Neural crest cell (in vitro differentiated cells): ENCODE measurements at places on chromosomes 2 and 18.

DNA sequence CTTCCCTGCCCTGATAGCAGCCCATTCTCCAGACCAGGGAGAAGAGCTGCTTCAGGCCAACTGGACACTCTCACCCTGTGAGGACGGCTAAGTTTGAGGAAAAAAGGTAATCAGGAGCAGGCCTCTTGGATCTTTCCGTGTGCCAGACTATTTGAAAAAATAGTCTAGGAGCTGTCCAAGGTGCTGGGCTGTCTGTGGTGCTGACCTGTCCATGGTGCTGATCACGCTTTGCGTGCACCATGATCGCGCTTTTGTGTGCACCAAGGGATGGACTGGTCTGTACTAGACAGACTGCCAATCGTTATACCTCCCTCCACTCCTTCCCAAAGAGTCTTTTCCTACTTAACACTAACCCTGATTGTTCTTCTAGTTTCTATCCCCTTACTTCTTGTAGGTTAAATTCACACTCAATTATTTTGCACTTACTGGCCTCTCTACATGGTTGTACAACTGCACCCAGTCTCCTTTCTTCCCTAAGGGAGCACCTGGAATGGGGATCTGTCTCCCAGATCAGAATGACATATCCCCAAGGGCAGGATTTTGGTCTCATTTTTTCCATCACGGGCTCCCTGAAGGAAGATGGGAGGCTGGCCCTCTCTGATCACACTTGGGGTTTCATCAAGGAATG lies 295.4 kb downstream of the CELF4 start:
- DNase-seq: peak; percentile 80

DNA sequence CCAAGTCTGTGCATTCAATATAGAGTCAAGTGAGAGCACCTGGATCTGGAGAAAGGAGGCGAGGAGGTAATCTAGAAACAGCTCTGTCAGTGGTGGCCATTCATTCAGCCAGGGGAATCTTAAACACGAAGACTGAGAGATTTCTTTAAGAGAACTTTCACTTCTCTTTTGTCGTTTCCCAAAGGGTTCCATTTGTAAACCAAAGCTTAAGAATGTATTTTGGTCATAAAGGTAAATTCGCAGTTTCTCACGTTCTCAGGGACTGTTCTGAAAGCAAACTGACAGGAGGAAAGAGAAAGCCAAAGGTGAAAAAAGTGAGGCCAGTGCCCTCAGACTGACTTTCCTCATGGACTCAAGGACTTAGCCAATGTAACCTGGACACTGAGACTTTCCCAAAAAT lies 513.5 kb downstream of the CMPK2 start:
- DNase-seq: no peak

DNA sequence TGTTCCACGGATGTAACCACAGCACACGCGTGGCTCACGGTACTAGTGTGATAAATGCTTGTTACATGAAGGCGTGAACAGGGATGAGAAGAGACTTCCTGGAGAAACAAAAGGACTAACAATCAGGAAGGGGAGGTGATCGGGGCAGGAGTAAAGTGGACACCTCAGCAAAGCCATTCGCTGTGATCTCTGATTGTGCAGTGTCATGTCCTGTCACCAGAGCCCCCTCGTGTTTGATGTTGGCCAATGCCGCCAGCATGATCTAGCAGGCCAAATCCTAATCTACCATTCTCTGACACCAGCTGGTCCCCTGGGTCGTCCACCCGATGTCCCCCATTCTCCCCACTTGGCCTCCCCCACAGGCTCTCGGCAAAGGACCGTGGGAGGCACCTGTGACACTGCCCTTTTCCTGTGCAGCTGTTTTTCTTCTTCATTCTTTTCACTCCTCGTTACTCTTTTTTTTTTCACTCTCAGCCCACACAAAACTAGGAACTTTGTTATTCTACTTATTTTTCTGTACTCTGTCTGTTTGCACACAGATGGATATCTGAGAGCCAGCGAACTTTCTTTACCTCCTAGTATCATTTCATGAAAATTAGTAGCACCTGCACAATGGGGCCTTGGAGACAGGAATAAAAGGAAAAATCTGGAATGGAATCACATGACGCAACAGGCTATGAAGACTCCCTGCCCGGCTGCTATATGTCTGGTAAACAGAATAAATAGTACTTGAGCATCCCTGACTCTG lies 146.8 kb downstream of the TGIF1 start:
- DNase-seq: peak; percentile 40

DNA sequence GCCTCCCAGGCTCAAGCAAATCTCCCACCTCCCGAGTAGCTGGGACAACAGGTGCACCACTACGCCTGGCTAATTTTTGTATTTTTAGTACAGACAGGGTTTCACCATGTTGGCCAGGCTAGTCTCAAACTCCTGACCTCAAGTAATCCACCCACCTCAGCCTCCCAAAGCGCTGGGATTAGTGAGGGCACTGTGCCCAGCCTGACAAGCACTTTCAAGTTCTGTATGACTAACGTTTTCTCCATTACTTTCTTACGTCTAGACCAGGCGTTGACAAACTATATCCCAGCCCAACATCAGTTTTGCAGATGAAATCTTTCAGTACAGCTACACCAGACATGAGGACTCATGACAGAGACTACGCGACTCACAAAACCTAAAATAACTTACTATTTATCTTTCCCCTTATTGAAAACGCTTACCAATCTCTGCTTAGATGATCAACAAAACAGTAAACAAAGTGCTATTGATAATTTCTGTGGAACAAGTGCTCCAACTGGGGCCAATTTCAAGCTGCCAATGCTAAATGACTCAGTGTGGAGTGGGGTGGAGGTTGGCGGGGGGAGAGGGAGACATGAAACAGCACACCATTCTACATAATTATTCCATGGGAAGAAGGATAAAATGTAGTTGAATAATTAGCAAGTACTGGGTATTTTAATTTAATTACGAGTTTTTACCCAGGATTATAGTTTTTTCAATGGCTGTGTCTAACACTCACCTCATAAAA lies 59.1 kb downstream of the SAP130 start:
- no peak for DNase-seq

GRCh38 chr2:236177967-236178889 lies 10.0 kb upstream of the GBX2 start:
- DNase-seq: peak; percentile 89

DNA sequence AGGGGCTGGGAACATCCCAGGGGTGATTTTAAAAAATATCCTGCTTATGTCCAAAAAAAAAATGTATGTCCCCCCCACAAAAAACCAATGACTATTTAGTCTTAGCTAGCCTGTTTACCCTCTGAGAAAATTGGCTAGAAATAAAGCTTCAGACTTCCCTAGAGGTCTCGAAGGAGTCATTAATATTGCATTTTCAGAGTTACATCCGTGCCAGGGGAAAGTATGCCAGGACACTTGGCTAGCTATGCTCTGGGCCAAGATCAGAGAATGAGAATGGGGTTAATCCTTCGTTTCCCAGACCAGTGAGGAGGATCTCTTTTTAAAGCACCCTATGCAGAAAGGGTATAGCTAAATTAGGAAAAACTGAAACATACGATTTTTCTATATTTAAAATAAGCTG lies 183.6 kb downstream of the MC4R start:
- DNase-seq: no peak

- DNase-seq: no peak
Observed at GRCh38 chr2:81551040-81551634, 1246.6 kb upstream of the LRRTM1 start.

DNA sequence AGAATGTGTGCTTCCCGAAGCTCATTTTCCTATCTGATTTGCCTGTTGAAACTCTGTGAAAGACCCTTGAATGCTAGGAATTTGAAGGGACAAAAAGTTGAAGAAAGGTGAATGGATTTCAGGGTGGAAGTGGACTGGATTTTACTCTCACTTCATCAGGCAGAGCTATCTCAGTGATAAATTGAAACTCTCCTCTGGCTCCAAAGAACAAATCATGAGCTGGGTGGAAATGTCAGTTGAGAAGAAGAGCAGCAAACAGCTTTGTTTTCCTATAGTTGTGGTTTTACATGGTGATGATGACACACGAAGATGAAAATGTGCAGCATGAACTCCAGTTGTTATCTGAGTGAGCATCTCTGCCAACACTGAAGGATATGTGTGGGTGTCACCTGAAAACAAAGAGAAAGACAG lies 34.4 kb downstream of the CD28 start:
- no peak for DNase-seq

- no peak for DNase-seq
Observed at GRCh38 chr18:61855449-61856378, 37.1 kb downstream of the RNF152 start.

GRCh38 chr2:25585189-25585588 lies 88.2 kb downstream of the DTNB start:
- no peak for DNase-seq

DNA sequence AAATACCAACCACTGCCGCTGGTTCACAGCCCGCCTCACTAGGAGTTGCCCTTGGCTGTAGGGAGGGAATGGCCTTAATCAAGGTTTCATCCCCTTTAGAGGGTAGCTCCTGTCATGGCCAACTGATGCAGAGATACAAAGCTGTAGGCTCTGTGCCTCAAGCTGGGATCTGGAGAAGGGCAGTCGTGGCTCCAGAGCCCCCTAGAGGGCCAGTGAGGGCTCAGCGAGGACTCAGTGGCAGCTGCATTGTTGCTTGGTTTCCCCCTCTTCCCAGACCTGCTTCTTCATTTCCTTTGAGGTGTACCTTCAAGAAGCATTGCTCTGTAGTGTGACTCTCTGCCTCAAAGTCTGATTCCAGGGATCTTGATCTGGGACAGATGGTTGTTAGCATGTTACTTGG lies 302.1 kb downstream of the LPIN1 start:
- no peak for DNase-seq

GRCh38 chr2:172089633-172090032 lies 4.3 kb downstream of the DLX1 start:
- peak; percentile 1 for DNase-seq

- DNase-seq: no peak
Observed at GRCh38 chr2:175080479-175080878, 75.3 kb upstream of the CHN1 start.

GRCh38 chr18:45487581-45487980 lies 127.7 kb upstream of the SLC14A2 start:
- no peak for DNase-seq

DNA sequence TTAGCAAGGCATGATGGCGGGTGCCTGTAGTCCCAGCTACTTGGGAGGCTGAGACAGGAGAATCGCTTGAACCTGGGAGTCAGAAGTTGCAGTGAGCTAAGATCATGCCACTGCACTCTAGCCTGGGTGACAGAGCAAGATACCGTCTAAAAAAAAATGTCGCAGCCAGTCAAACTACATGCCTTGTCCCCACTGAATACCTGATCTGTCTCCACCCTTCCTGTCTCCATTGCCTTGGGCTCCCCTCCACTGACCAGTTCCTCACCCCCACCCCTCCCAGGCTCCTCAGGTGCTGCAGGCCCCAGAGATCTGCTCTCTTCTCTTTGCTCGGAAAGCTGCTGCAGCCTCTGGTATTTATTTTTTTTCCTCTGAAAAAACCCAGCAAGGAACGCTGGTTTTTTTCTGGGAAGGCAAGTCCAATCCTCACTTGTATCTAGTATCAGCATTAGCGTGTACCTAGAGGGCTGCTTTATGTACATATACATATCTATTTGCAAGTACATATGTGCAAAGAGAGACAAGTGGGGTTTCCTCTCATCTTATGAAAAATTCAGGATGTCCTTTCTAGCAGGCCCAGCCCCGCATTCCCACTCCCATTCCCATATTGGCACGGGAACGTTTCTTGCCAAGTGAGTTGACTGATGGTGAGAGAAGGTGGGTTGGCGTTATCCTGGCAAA lies 4.4 kb downstream of the PSD4 start:
- DNase-seq: no peak

DNA sequence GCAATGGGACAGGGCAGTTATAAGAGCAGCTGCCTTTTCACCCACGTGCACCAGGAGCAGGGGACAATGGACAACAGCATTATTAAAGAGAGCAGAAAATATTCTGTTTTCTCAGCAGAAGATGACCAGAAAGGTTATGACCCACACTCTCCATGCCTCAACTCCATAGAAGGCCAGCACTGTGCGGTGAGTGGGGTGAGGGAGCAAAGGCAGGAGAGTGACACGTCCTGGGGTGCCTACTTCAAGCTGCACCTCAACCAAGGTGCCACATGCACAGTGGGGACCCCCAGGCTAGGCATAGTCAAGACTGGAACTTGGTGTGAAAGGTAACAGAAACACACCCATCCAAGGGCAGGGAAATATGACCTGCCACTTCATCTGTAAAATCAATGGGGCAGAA lies 50.4 kb downstream of the POLR1A start:
- no peak for DNase-seq

- no peak for DNase-seq
Observed at GRCh38 chr18:12422936-12423335, 15.2 kb downstream of the PRELID3A start.

- no peak for DNase-seq
Observed at GRCh38 chr2:163768881-163769695, 33.3 kb upstream of the FIGN start.

GRCh38 chr2:48944956-48945355 lies 189.4 kb upstream of the LHCGR start:
- no peak for DNase-seq

- no peak for DNase-seq
Observed at GRCh38 chr18:56118422-56118821, 520.0 kb downstream of the TXNL1 start.

DNA sequence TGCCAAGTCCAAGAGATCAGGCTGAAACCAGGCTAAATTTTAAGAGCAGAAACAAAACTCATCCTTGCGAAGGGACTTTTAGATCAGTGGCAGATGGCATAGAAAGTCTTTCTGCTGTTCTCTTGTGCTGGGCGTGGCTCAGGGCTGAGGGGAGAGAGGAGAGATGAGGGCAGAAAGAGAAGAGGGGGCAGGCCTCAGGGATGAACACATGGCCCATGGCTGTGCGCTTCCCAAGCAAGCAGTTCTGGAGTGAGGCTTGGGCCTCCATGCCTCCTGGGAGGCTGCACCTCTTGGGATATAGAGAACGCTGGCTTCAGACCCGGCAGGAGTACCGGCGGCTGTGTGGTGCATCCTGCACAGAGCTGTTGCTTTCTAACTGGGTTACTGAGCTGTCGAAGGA lies 41.0 kb downstream of the HPCAL1 start:
- DNase-seq: no peak
